Muscle of back (tissue), 13 donors: ENCODE measurements at places on chromosomes 1 and 21. TPM values are rescaled to one million over a fixed set of nuclear protein-coding genes. Genes with fewer than 3 reads are reported as not detected.

DNA sequence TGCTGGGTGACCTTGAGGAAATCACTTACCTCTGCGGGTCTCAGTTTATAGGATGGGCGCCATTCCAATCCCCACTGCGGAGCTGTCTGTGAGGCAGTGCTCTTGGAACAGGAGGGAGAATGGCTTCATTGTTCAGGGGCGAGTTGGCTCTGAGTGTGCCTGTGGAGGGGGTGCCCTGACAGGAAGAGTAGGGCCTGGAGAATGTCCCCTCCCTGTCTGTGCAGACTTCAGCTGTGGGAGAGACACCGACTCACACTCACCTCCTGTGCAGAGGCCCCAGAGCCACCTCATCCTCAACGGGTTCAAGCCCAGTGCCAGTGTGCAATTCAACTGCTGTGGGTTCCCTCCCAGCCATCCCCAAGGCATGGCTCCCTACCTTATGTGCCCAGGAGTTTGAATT lies 17.1 kb downstream of the ADORA1 start:
- DNase-seq = no peak

CTSK gene
- 67.6 TPM for polyA plus RNA-seq

GRCh38 chr1:59154401-59154800 lies 142.5 kb upstream of the FGGY start:
- no peak for DNase-seq

- no peak for DNase-seq
These were observed 11.5 kb downstream of the DENND1B start for GRCh38 chr1:197763769-197764168.

GRCh38 chr1:33634806-33635205 lies 162.4 kb downstream of the ZSCAN20 start:
- no peak for DNase-seq

DNA sequence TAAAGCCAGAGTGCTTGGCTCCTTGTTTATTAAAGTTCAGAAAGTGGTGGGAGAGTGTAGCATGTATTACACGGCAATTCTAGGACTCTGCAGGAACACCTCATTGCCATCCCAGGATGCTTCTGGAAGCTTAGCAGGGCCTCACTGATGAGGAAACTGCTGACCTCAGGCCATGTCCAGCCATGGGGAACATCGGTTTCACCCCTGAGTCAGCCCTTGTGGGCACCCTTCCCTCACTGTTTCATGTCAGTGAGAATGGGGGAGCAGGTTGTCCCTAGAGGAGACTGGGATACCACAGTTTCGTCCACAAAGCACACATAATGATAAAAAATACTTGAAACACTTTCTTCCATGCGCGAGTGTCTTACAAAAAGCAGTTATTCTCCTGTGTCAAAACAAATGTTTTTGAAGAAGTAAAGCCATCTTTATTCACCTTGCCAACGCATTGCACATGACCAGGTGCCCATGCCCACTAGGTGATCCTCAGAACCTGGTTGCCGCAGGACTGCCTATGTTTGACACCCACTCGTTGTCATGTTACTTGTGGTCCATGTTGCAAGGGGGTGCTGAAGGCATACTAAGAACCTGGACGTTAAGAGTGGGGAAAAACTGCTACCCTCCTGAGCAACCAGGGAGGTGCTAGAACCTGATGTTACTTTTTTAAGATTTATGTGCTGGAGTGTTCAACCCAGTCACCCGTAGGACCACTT lies 41.2 kb upstream of the TTC22 start:
- no peak for DNase-seq

FMO4 gene
- polyA plus RNA-seq = 3.6 TPM

DNA sequence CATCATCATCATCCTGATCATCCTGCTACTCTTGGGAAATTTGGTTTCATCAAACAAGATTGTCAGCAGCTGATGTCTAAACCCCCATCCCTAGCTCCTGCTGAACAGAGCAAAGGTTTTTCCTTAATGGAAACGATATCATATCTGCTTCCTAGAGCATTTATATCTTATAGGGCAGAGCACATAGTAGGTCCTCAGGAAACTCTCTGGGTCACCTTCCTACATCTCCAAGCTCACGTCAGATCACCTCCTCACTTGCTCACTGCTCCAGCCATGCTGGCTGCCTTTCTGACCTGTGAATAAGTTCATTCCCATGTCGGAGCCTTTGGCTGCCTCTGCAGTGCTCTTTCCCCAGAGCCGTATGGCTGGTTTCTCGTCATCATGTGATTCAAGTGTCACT lies 10.4 kb downstream of the FBXO2 start:
- DNase-seq = no peak

GRCh38 chr1:92504291-92505014 lies 17.7 kb upstream of the GFI1 start:
- DNase-seq = no peak

GRCh38 chr1:100391675-100392074 lies 39.4 kb downstream of the CDC14A start:
- no peak for DNase-seq

GRCh38 chr1:55695552-55695951 lies 480.4 kb upstream of the USP24 start:
- DNase-seq = no peak

COL11A1 gene
- 169 TPM for polyA plus RNA-seq

SPATC1L gene
- 7.5 TPM for polyA plus RNA-seq
